Stimulated activated naive CD4-positive, alpha-beta T cell (primary cell): ENCODE measurements at places on chromosomes 6 and 20.

GRCh38 chr6:164208371-164208770, 793.9 kb downstream of the QKI start:
- no peak for DNase-seq

DNA sequence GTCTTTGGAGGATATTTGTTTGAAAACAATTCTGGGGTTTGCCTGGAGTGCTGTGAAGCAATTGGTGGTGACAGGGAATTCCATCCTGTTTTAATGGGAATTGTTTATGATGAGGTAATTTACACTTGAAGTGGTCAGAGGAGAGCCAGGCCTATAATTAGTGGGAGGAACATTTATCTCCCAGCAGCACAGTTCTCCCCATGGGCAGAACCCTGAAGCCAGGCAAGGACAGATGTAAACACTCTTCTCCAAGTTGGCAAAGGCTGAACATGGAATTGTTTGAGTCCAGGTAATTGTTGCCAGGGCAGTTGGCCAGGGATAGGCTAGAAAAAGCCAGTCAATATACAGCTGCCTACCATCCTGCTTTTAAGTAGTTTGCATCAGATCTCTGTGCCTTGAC, 789.7 kb downstream of the FRK start:
- DNase-seq, result no peak

DNA sequence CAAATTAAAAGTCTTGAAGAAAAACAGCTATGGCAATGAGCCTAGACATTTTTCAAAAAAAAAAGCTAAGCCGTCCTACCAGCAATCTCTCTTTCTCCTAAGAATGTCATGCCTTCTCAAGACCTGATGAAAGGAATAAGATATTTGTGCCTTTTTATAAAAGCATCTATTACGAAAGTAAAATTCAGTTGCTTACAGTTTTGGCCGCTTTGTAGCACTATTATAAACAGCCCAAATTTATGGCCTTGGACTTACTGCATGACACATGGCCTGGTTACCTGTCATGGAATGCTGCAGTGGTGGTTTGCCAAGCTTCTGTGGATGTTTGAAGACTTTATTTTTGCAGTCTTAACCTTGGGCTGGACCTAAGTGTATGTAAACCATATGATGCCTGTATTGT, 22.2 kb upstream of the VAPB start:
- no peak for DNase-seq

DNA sequence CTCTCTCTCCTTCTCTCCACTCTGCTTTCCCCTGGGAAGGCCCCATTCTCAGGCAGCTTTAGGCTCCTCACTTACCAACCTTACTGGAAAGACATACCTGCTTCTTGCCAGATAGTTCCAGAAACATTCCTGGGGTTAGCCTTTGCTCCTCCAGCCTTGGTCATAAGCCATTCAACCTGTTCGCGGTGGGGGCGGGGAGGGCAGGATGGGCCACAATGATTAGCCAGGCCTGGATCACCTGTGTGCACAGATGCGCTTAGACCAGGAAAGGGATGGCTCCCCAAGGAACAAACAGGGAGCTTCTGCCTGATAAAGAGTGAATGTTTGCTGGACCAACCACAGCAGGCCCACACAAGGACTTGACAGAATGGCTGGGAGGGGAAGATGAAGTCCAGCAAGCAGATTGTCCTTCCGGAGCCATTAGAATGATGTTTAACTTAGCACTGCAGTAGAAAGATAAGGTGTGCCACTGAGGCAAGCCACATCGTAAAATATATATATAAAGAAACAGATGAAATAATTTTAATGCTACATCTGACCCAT, 57.7 kb upstream of the CDKAL1 start:
- no peak for DNase-seq

- DNase-seq, result no peak
These were observed 37.4 kb upstream of the FAM135A start for GRCh38 chr6:70375882-70376281.

DNA sequence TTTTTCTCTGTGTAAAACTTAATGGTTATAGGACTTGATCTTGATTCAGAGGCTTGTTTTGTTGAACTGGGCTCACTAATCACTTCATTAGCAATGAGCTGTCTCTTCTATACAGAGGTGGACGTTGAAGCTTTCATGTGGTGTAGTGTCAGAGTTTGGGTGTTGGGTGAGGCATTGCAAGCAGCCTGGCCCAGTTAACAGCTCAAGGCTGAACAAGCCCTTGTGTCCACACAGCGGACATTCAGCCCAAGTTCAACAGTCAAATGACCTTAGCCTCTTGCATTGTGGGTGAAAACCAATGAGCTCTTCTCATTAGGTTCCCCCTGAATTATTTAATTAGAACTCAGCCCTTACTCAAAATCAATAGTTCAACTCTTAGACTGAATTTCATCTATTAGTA, 12.5 kb downstream of the COL10A1 start:
- no peak for DNase-seq

DNA sequence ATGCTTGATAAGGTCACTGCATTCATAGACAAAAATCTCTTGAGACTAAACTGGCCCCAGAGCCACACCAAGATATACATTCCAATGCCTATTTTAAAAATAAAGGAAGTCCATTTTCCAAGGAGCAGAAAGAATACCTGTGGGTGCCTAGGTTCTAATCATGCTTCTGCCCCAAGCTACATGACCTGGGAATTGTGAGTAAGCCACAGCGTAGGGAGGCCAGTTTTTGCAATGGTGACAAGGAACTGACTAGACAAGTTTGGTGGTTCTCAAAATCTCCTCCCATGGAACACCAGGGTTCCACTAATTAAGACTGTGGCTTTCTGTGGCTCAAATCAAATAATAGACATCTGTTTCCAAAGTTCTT, 83.3 kb downstream of the GMDS start:
- DNase-seq, result no peak

- DNase-seq, result no peak
These were observed 6.2 kb downstream of the FOXC1 start for GRCh38 chr6:1615853-1616420.

DNA sequence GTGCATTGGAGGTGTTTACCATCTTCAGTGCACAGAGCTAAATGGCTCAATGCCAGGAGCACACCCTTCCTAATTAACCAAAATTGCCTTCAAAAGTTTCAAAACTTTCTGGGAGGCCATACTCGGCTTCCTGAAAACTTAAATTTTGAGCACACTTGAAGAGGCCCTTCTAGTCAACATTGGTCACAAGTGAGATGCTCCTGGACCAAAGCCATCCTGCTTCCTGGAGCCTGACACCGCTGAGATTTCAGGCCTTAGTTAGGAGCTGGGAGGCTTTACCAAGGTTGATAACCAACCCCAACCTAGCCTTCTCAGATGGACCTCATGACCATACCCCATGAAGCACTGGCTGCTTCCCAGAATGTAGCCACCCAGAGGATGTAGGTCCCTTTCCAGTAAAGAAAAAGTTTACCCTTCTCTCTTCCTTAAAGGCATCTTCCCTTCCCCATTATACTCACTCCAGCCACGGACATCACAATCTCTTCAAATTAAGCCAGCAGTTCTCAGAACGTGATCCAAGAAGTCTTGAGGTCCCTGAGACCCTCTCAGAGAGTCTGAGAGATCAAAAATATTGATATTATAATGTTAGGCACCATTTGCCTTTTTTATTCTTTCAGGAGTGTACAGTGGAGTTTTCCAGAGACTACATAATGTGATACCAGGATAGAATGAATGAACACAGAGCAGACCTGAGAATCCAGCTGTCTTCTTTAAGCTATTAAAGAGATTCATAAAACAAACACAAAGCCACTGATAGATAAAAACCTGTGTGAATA, 32.8 kb upstream of the SPTLC3 start:
- no peak for DNase-seq

DNA sequence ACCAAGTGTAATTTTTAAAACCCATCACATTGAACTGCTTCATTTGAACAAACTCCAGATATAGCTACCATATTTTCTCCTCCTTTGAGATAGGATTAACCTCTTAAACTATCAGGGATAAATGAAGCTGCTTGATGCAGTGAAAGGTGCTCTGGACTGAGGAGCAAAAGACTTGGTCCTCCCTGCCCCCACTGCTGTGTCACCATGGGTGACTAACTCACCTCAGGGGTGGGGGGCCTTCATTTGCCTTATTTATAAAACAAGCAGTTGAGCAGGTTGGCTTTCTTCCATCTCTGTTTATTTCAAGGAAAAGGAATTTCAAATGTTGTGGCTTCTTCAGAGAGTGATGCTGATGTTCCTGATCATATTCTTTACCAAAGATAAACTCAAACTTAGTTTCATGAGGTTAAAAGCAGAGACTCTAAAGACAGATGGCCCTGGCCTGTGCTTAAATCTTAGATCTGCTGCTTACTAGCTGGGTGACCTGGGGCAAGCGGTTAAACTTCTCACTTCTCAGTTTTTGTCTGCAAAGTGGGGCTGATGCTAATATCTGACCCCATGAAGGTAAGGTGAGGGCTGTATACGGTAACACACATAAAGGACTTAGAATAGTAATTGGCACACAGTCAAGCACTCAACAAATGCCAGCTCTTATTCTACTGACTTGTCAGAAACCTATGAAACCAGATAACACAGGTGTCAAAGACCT, 50.5 kb downstream of the FHL5 start:
- DNase-seq, result no peak
